ENCODE measurements at places on chromosomes 1 and 21. TPM values are rescaled to one million over a fixed set of nuclear protein-coding genes. Genes with fewer than 3 reads are reported as not detected.

FHAD1 gene
- 4.1 TPM for total RNA-seq

DNA sequence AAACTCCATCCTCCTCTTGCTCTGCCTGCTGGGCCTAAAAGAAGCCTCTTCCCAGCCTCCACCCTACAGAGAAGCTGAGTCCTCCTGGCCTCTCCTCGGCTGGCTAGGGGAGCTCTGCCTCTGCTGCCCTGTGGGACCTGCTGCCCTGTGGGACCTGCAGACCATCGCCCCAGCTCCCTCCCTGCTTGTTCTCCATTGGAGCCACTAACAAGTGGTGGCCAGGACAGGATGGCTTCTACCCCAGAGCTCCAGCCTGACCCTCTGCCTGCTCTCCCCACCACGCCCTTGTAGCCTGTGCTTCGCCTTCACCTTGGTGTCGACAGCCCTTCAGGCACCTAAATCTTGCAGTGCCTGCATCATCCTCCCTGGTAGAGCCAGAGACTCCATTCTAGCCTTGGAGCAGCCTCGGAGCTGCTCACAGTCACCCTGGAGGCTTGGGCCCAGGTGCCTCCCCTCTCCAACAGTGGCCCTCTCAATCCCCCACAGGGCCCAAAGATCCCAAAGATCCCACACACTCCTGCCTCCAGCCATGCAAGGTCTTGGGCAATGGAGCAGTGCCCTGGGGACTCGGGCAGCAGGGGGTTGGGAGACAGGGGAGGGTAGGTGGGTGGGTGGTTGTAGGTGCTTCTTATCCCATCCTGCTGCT lies 3.0 kb downstream of the EPS8L3 start:
- peak; percentile 10 for DNase-seq

PCAT6 gene
- total RNA-seq, result not detected

DNA sequence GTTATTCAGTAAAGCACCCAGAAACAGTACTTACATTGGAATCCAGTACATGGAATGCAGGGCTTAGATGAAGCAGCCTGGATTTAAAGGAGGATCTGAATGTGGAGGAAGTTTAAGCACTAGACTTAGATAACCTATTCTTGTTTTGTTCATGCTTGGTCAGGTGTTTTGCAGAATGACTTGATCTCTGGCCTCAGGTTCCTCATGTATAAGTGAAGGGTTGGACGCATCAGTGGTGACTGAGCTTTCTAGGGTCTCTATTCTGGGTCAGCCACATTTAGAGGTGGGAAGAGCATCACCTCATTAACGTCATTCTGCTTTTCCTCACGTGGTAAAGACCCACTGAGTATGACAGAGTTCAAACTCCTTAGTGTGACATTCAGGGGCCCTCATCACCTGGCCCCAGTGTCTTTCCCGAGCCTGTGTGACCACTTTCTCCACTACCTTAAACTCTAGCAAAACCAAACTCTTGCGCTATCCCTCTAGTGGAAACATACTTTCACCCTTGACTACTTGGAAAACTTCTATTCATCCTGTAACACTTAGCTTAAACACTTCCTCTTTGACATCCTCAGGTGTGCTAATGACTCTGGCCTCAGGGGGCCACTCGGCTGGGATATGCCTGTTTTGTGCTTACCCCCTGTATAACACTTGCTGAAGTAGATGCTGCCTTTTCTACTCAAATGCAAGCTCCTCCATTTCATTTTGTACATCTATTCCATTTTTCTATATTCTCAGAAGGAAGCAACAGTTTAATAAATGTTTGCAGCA lies 871 bp upstream of the ERICH3 start:
- no peak for DNase-seq

DNA sequence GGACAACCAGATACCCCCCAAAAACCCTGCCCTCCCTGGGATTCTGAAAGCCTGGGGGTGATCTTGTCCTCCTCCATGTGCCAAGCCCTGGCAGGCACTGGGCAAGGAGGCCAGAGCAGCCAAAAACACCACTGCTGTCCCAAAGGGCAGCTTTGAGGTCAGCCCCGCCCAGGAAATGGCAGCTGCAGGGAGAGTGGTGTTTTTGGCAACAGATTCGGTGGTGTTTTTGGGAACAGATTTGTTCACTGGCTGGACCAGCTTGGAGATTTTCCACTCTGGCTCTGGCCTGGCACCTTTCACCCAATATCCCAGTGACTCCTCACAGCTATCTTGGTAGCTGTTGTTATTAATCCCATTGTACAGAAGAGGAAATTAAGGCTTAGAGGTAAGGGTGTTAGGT lies 34.7 kb downstream of the LRP8 start:
- DNase-seq, result peak; percentile 27

Measured in uterus (tissue), 4 donors.